Activated CD8-positive, alpha-beta memory T cell treated with anti-CD3 and anti-CD28 coated beads, Interleukin-2, amount 10 ng/mL, durations not matched to agents 7 days and 5 days (primary cell): ENCODE measurements at places on chromosomes 1 and 21. TPM values are rescaled to one million over a fixed set of nuclear protein-coding genes. Genes with fewer than 3 reads are reported as not detected.

- no peaks in the 10 kb centered on the region for H3K27me3 ChIP-seq
- H3K36me3 ChIP-seq, result no peaks in the 10 kb centered on the region
- H3K4me3 ChIP-seq, result no peak overlapping the region
- H3K4me1 ChIP-seq, result no peaks in the 10 kb centered on the region
- H3K27ac ChIP-seq, result no peak overlapping the region
Observed at GRCh38 chr1:86184426-86184825, 27.9 kb upstream of the COL24A1 start.

GRCh38 chr1:199221371-199222150 lies 582.7 kb downstream of the PTPRC start:
- no peak for DNase-seq
- no peak overlapping the region for H3K27ac ChIP-seq
- H3K4me1 ChIP-seq, result peaks cover 14% of the 10 kb centered on the region
- no peaks in the 10 kb centered on the region for H3K27me3 ChIP-seq
- no peak overlapping the region for H3K4me3 ChIP-seq
- H3K36me3 ChIP-seq, result peaks cover 6% of the 10 kb centered on the region

DNA sequence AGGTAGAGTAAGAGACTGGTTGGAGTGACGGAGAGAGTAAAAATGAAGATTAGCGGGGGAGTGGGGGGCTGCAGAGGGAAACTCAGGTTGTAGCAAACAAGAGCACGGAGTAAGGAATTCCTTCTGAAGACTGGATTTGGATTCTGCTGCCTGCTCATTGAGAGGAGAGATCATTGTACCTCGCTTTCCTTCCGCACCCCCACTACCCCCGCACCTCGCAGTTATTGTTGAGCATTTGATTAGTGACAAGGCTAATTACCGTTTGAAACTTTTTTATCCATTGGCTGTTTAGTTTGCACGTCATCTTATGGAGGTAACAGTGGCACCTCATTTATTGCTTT lies 463 bp downstream of the PRPF3 start:
- H3K4me3 ChIP-seq, result peak overlapping the region; percentile 94
- peaks cover 33% of the 10 kb centered on the region for H3K4me1 ChIP-seq
- H3K27ac ChIP-seq, result peak overlapping the region; percentile 97
- peak; percentile 41 for DNase-seq

DNA sequence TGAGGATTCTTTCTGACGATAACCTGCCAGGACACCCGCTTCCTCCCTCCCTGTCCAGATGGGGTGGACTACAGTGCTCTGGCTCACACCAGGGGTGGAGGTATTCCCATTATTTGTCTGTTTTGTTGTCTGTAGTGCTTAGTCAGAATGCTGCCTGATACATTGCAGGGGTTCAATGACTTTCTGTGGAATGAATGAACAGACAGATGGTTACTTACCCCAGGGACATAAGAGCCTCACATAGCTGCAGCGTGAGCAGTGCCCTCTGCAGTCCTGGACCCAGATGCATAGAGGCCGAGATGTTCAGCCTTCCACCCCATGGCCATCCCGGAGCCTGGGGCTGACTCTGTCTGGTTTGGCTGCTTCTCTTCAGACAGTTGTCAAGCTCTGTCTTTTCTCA lies 13.0 kb upstream of the F3 start:
- H3K4me3 ChIP-seq, result no peak overlapping the region
- H3K4me1 ChIP-seq, result no peaks in the 10 kb centered on the region
- H3K36me3 ChIP-seq, result no peaks in the 10 kb centered on the region
- peaks cover 15% of the 10 kb centered on the region for H3K27me3 ChIP-seq
- no peak for DNase-seq

GRCh38 chr1:182395906-182396305 lies 4.3 kb upstream of the GLUL start:
- DNase-seq, result no peak
- no peak overlapping the region for H3K4me3 ChIP-seq
- H3K4me1 ChIP-seq, result peaks cover 10% of the 10 kb centered on the region
- H3K27me3 ChIP-seq, result peaks cover 47% of the 10 kb centered on the region
- peaks cover 3% of the 10 kb centered on the region for H3K36me3 ChIP-seq

DNA sequence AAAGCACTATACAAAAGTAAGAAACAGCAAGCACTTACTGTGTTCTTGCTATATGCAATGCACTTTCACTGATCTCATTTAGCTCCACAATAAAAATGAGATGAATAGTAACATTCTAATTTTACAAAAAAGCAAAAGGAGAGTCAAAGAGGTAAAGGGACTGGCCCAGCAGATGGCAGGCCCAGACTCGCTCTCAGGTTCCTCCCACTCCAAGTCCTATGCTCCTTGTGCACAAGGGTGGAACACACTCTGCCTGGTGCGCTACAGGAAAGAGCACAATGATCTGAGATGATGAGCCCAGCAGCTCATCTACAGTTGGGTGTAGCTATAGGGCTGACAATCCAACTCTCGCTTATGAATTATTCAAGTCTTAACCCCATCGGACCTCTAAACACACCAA lies 94.1 kb upstream of the LYST start:
- no peak overlapping the region for H3K4me3 ChIP-seq
- peaks cover 1% of the 10 kb centered on the region for H3K4me1 ChIP-seq
- DNase-seq, result no peak
- H3K27me3 ChIP-seq, result peaks cover 17% of the 10 kb centered on the region
- H3K27ac ChIP-seq, result no peak overlapping the region

- H3K27ac ChIP-seq, result no peak overlapping the region
- H3K27me3 ChIP-seq, result peaks cover 14% of the 10 kb centered on the region
- H3K4me1 ChIP-seq, result peaks cover 14% of the 10 kb centered on the region
- H3K36me3 ChIP-seq, result no peaks in the 10 kb centered on the region
- peak; percentile 32 for DNase-seq
- no peak overlapping the region for H3K4me3 ChIP-seq
Observed at GRCh38 chr1:202317941-202318925, 23.5 kb downstream of the UBE2T start.

DNA sequence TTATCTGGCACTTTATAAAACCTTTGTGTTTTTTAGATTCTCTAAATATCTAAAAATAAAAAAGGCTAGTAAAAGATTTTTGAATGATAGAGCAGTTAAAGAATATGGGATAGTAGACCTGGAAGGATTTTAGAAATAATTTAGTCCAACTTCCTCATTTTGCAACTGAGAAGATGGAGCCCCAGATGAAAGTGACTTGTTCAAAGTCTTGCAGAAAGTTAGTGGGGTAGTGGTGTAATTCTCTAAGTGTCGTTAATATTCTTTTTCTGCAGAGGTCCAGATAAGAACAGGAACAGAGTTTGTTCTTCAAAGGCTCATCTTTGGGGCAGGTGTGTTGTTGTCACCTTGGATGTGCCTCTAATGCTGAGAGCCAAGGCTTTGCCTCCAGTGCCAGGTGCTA lies 159.5 kb downstream of the DISC1 start:
- H3K27ac ChIP-seq, result no peak overlapping the region
- no peaks in the 10 kb centered on the region for H3K36me3 ChIP-seq
- no peaks in the 10 kb centered on the region for H3K4me1 ChIP-seq

DNA sequence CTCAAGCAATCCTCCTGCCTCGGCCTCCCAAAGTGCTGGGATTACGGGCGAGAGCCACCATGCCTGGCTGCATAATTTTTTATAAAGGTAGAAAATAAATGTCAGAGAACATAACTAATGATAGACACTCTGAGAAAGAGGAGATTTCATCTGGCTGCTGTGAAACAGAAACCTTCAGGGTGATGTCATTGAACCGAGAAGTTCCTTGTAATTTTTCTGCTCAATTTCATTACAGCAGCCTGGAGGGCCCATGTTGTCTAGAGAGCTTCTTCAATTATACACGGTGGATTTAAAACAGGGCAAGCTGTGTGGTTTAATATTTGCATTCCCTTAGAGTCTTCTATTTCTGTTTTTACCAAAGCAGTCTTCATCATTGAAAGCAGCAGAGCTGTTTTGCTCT lies 64.3 kb upstream of the MORC3 start:
- H3K4me3 ChIP-seq, result no peak overlapping the region

- H3K27me3 ChIP-seq, result peaks cover 13% of the 10 kb centered on the region
- no peak overlapping the region for H3K27ac ChIP-seq
- no peaks in the 10 kb centered on the region for H3K36me3 ChIP-seq
- no peak for DNase-seq
- H3K4me1 ChIP-seq, result peaks cover 2% of the 10 kb centered on the region
Observed at GRCh38 chr1:192443616-192444015, 126.8 kb downstream of the RGS21 start.

DNA sequence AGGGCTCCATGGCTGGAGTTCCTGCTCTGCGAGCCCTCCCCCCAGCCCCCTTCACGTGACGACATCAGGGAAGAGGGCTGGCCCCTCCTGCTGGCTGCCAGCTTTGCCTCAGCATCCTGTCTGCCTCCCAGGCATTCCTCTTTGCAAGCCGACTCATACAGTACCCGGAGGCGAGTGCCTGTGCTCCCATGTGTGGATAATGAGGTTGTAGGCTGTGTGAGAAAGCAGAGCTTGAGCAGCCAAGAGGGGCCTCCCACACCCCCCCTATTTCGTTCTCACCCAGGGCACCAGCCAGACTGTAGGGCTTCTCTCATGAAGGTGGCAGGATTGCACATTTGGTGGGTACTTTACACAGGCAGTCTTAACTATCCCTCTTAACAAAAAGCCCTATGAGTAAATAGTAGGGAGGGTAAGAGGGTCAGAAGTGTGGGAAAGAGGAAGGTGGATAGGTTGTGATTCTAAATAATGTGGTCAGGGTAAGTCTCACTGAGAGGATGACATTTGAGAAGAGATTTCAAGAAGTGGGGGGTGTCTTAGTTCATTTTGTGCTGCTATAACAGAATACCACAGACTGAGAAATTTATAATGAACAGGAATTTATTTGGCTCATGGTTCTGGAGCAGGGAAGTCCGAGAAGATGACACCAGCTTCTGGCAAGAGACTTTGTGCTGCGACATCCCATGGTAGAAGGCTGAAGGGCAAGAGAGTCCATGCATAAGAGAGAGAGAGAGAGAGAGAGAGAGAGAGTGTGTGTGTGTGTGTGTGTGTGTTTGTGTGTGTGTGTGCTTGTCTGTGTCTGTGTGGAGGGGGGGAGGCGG lies 113.5 kb downstream of the OMA1 start:
- H3K4me1 ChIP-seq, result no peaks in the 10 kb centered on the region
- no peak overlapping the region for H3K4me3 ChIP-seq
- H3K36me3 ChIP-seq, result no peaks in the 10 kb centered on the region
- no peaks in the 10 kb centered on the region for H3K27me3 ChIP-seq

- H3K4me1 ChIP-seq, result no peaks in the 10 kb centered on the region
- no peak for DNase-seq
- peaks cover 2% of the 10 kb centered on the region for H3K27me3 ChIP-seq
- no peaks in the 10 kb centered on the region for H3K36me3 ChIP-seq
- H3K4me3 ChIP-seq, result no peak overlapping the region
- H3K27ac ChIP-seq, result no peak overlapping the region
Observed at GRCh38 chr1:31198150-31198549, 41.5 kb downstream of the NKAIN1 start.

GRCh38 chr1:211192227-211192626 lies 58.3 kb upstream of the KCNH1 start:
- peaks cover 20% of the 10 kb centered on the region for H3K27me3 ChIP-seq
- H3K4me3 ChIP-seq, result no peak overlapping the region
- no peak for DNase-seq
- H3K27ac ChIP-seq, result no peak overlapping the region

DNA sequence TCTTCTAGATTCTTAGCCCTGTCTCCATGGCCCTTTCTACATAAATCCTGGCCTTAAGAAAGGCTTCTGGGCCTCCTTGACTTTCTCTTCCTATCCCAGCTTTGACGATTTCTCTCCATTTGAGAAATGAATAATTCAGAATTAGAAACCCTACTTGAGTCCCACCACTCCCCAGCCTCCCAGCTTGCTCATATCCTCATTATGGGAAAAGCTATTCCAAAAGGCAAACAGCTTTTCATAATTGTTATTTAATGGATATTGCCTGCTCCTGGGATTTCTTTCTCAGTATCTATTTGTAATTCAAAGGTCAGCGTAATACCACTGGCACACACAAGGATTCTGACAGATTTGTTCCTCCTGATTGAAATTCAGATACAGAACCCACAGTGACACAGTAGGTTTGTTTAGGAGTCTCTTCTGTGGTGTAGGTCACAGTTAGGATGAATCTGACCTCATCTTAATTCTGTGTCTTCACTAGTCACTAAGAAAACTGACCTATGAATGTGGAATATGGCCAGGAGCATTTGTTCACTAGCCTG lies 121.3 kb downstream of the GRIK1 start:
- no peaks in the 10 kb centered on the region for H3K27me3 ChIP-seq
- no peak for DNase-seq
- H3K4me3 ChIP-seq, result no peak overlapping the region
- no peak overlapping the region for H3K27ac ChIP-seq
- no peaks in the 10 kb centered on the region for H3K4me1 ChIP-seq
- H3K36me3 ChIP-seq, result no peaks in the 10 kb centered on the region

- H3K27ac ChIP-seq, result no peak overlapping the region
- no peak for DNase-seq
- no peak overlapping the region for H3K4me3 ChIP-seq
- no peaks in the 10 kb centered on the region for H3K36me3 ChIP-seq
Observed at GRCh38 chr1:191615101-191615821, 543.0 kb upstream of the RGS18 start.

GRCh38 chr1:228275430-228276173 lies 67.8 kb downstream of the OBSCN start:
- H3K27ac ChIP-seq, result peak overlapping the region; percentile 57
- no peaks in the 10 kb centered on the region for H3K36me3 ChIP-seq
- peaks cover 4% of the 10 kb centered on the region for H3K4me1 ChIP-seq
- H3K4me3 ChIP-seq, result peak overlapping the region; percentile 66

PADI1 gene
- total RNA-seq, result not detected

IL23R gene
- 2.2 TPM for total RNA-seq

SMG7 gene
- total RNA-seq, result 80.2 TPM

NBPF10 gene
- total RNA-seq, result 2.0 TPM

DIP2A gene
- total RNA-seq, result 43.4 TPM

SIM2 gene
- total RNA-seq, result 0.09 TPM
